AG08395 (cell line): ENCODE measurements at places on chromosomes 5 and 9.

DNA sequence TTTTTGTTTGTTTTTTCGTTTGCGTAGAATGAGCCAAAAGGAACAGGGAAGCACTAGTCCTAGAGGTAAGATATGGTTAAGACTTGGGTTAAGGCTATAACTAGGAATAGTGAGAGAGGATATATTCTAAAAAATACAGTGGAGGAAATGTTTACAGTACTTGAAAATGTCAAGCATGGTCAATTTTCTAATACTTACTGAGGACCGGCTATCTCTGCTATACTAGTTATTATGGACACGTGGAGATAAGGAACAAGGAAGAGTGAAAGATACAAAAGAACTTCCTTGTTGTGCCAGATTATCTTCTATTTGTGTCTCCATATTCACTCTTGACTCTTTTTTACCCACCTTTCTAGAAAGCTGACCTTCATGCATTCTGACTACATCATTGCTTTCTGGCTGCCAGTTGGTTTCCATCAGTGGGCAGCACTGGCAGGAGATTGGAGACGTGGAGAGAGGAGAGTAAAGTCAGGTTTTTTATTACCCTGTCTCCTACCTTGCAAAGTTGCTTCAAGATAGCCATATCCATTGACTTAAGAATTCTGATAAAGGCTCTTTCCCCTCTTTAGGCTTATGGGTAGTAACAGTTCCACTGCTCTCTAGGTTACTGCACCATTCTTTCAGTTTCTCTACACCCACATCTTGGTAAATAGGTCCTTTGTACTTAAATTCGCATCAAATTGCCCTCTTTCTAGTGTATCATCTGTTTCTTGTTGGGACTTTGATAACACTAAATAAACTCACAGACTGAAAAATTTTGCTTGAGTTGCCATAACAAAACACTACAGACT, 9.0 kb upstream of the RFX3 start:
- no peak for DNase-seq

GRCh38 chr5:87069974-87070608, 197.6 kb upstream of the RASA1 start:
- peak; percentile 63 for DNase-seq

GRCh38 chr5:124952079-124952478, 205.6 kb upstream of the ZNF608 start:
- DNase-seq, result no peak

GRCh38 chr9:19651681-19652080, 137.2 kb downstream of the SLC24A2 start:
- DNase-seq, result no peak

GRCh38 chr5:84373506-84373905, 11.2 kb downstream of the EDIL3 start:
- no peak for DNase-seq

- DNase-seq, result no peak
Measured at GRCh38 chr9:131087354-131087893, 8.9 kb upstream of the AIF1L start.

GRCh38 chr5:136079195-136079985, 50.6 kb downstream of the TGFBI start:
- DNase-seq, result no peak

GRCh38 chr5:77449981-77450380, 42.1 kb downstream of the WDR41 start:
- no peak for DNase-seq

- no peak for DNase-seq
Measured at GRCh38 chr9:89477811-89478630, 19.9 kb downstream of the SEMA4D start.

GRCh38 chr9:111984086-111984802, 87.6 kb downstream of the UGCG start:
- no peak for DNase-seq
